ENCODE measurements at places on chromosomes 12 and 14.

DNA sequence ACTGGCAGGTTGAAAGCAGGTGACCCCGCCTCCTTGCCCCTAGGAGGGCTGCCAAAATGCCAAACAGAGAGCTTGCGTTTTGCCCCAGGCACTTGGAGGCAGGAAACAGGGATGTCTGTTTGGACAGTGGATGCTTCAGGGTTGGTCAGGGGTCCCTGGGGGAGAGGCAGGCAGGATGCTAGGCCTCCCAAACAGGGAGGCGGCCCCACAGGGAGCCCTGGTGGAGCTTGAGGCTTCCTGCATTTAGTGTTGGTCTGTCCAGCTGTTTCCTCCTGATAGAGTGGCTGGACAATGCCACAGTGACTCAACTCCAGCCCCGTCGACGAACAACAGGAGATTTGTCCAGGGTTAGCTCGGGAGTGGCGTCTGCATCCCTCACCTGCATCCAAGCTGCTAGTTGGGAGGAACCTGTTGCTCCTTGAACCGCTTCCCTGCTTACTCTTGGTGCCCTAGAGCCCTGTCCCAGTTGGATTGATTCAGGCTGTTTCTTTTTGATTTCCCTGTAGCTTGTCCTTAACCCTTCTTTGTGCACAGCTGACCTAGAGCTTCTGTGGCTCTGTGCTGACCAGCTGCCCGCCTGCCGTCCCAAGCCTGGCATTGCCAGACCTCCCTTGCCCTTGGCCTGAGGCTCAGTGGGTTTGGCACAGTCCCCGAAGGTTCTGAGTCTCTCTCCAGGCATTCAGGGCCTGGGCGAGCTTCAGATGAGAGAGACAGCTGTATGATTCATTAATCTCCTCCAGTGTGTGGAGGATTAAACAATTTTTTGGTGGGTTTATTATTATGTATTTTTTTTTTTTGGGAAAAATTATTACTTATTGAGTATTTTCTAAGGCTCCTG lies 45.9 kb downstream of the TSPAN9 start:
- peaks cover 32% of the 10 kb centered on the region for H3K4me1 ChIP-seq
- no peak overlapping the region for H3K4me3 ChIP-seq
- H3K27ac ChIP-seq: no peak overlapping the region
- no peaks in the 10 kb centered on the region for H3K36me3 ChIP-seq
- DNase-seq: no peak
- H3K27me3 ChIP-seq: no peaks in the 10 kb centered on the region

- DNase-seq: peak; percentile 65
- H3K4me1 ChIP-seq: peaks cover 43% of the 10 kb centered on the region
- H3K4me3 ChIP-seq: no peak overlapping the region
- peak overlapping the region; percentile 40 for H3K27ac ChIP-seq
- H3K36me3 ChIP-seq: peaks cover 3% of the 10 kb centered on the region
Observed at GRCh38 chr12:2963154-2963759, 4.1 kb downstream of the TEAD4 start.

- H3K36me3 ChIP-seq: no peaks in the 10 kb centered on the region
- H3K27ac ChIP-seq: peak overlapping the region; percentile 28
- H3K4me1 ChIP-seq: no peaks in the 10 kb centered on the region
- no peak overlapping the region for H3K4me3 ChIP-seq
- peak; percentile 13 for DNase-seq
- no peaks in the 10 kb centered on the region for H3K27me3 ChIP-seq
Observed at GRCh38 chr14:103213331-103213730, 90.1 kb downstream of the TNFAIP2 start.

DNA sequence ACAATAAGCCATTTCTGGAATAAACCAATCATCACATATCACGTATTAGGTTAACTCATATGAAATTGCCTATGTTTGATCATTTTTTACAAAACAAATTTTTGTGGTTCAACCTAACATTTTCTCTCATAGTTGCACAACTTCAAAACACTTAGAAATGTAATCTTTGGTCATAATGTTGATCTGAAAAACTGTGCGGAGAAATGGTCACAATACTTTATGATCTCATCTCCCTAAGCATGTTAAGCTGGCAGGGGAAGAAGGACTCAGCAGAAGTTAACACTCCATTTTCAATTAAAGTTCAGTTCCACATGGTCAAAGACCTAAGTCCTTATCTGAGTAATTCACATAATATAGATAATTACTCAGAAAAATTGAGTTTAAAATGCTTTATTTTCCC lies 194.8 kb downstream of the CAPZA3 start:
- no peaks in the 10 kb centered on the region for H3K4me1 ChIP-seq
- no peak overlapping the region for H3K27ac ChIP-seq
- no peak for DNase-seq
- H3K4me3 ChIP-seq: no peak overlapping the region
- no peaks in the 10 kb centered on the region for H3K36me3 ChIP-seq

DNA sequence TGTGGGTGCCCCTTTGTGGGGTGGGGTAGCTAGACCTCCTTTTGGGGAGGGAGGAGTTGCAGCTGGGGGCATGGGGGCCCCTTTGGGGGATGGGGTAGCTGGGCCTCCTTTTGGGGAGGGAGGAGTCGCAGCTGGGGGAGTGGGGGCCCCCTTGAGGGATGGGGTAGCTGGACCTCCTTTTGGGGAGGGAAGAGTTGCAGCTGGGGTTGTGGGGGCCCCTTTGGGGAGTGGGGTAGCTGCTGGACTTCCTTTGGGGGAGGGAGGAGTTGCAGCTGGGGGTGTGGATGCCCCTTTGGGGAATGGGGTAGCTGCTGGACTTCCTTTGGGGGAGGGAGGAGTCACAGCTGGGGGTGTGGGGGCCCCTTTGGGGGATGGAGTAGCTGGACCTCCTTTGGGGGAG lies 7.0 kb downstream of the NACA start:
- H3K27me3 ChIP-seq: no peaks in the 10 kb centered on the region
- H3K36me3 ChIP-seq: peaks cover 11% of the 10 kb centered on the region
- no peak overlapping the region for H3K27ac ChIP-seq
- H3K4me3 ChIP-seq: no peak overlapping the region
- peaks cover 74% of the 10 kb centered on the region for H3K4me1 ChIP-seq

- peak overlapping the region; percentile 20 for H3K27ac ChIP-seq
- H3K36me3 ChIP-seq: no peaks in the 10 kb centered on the region
- no peak overlapping the region for H3K4me3 ChIP-seq
- H3K27me3 ChIP-seq: no peaks in the 10 kb centered on the region
Observed at GRCh38 chr14:34258318-34258717, 203.7 kb downstream of the SPTSSA start.

GRCh38 chr12:76023069-76023690 lies 8.4 kb downstream of the PHLDA1 start:
- H3K27me3 ChIP-seq: no peaks in the 10 kb centered on the region
- no peak overlapping the region for H3K4me3 ChIP-seq
- H3K27ac ChIP-seq: no peak overlapping the region

GRCh38 chr12:50924439-50925341 lies 27.7 kb upstream of the HIGD1C start:
- H3K4me3 ChIP-seq: peak overlapping the region; percentile 89
- H3K27me3 ChIP-seq: no peaks in the 10 kb centered on the region
- H3K4me1 ChIP-seq: peaks cover 36% of the 10 kb centered on the region

DNA sequence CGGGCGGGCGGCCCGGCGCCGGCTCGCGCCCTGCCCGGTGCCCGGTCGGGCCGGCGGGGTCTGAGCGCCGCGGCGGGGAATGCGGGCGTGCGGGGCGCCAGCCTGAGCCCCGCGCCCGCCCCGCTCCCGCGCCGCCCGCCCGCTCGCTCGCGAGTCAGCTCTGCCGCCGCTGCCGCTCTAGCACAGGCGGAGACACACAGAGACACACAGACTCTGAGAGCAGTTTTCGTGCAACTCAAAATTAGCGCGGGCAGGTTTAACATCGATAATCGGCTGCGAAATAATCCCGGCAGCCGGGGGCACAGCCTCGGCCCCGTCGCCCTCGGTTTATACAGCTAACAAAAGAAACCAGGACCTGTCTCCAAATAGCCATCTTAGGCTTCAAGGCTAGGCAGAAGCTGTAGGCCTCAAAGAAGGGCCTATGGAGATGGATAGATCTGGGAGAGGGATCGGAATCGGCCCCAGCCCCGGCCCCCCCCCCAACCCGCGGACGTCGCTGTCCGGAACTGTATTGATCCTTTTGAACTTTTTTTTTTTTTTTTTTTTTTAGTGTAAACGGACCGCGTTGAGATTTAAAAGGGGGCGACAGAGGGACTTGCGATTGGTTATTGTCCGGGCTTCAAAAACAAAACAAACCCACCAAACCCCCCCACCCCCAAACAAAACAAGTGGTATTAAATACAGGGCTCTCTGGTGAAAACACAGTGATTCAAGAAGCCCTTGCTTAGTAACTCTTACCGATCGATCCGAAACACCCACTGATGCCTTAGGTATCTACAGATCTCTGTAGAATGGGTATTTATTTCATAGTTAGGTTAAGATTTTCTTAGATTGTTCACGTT lies 1.1 kb downstream of the ARID2 start:
- peak overlapping the region; percentile 28 for H3K4me3 ChIP-seq
- H3K4me1 ChIP-seq: peaks cover 31% of the 10 kb centered on the region
- H3K27me3 ChIP-seq: no peaks in the 10 kb centered on the region
- peak; percentile 59 for DNase-seq
- no peaks in the 10 kb centered on the region for H3K36me3 ChIP-seq
- peak overlapping the region; percentile 99 for H3K27ac ChIP-seq

GRCh38 chr12:51926718-51927117 lies 19.4 kb downstream of the ACVRL1 start:
- peak overlapping the region; percentile 10 for H3K27ac ChIP-seq
- no peaks in the 10 kb centered on the region for H3K36me3 ChIP-seq
- H3K27me3 ChIP-seq: no peaks in the 10 kb centered on the region
- peak; percentile 68 for DNase-seq
- H3K4me1 ChIP-seq: peaks cover 27% of the 10 kb centered on the region
- H3K4me3 ChIP-seq: no peak overlapping the region

GRCh38 chr12:110684312-110684836 lies 4.5 kb downstream of the HVCN1 start:
- H3K27ac ChIP-seq: no peak overlapping the region
- H3K4me3 ChIP-seq: no peak overlapping the region
- no peaks in the 10 kb centered on the region for H3K36me3 ChIP-seq
- H3K27me3 ChIP-seq: no peaks in the 10 kb centered on the region

DNA sequence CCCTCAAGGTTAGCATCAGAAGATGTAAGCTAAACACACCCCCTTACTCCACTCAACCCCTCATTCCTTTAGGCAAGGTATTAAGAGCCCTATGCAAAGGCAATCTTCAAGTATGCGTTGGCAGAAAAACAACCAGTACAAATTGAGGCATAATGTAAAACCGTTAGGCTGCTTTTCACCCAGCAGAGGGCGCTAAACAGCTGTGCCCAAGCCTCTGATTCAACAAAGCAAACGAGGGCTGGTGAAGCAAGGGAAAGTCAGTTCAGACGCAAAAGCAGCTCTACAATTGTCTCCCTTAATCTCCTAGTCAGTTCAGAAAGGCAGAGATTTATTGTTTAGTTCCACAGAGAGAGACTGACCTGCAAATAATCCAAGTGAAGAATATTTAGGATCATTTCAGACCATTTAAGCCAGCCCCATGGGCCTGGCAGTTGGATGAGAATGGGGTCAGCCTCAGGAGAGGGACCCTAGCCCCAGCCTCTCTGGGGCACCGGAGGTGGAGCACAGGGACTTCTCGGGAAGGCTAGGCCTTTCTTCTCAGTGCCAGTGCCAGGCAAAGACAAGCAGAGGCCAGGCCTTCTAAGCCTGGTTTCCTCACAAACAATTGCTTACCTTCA lies 23.5 kb downstream of the DCAF5 start:
- peak; percentile 75 for DNase-seq
- H3K4me3 ChIP-seq: no peak overlapping the region
- H3K27ac ChIP-seq: no peak overlapping the region

- no peak overlapping the region for H3K4me3 ChIP-seq
- H3K36me3 ChIP-seq: no peaks in the 10 kb centered on the region
- no peak overlapping the region for H3K27ac ChIP-seq
- DNase-seq: no peak
Observed at GRCh38 chr14:80584744-80585505, 356.6 kb downstream of the CEP128 start.

DNA sequence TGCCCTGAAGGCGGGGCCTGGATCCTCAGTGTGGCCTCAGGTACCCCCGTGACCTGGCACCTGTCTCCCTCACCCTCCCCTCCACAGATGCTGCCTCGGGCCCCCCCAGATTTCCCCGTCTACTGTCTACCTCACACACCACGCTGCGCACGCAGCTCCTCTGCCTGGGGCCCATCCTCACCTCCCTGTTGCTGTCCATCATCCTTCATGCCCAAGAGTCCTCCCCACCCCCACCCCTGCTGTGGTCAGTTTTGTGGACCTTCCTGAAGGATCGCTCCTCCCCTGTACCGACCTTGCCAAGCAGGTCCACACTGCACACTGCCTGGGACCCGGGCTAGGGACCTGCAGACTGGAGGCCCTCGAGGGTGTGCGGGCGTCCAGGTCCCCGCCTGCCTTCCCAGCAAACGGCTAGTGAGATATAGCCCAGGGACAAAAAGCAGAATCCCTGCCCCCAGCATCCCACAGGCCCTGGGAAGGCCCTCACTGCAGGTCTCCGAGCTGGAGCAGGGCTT lies 197.4 kb upstream of the DIO3 start:
- DNase-seq: no peak
- no peak overlapping the region for H3K4me3 ChIP-seq
- H3K27ac ChIP-seq: no peak overlapping the region

DNA sequence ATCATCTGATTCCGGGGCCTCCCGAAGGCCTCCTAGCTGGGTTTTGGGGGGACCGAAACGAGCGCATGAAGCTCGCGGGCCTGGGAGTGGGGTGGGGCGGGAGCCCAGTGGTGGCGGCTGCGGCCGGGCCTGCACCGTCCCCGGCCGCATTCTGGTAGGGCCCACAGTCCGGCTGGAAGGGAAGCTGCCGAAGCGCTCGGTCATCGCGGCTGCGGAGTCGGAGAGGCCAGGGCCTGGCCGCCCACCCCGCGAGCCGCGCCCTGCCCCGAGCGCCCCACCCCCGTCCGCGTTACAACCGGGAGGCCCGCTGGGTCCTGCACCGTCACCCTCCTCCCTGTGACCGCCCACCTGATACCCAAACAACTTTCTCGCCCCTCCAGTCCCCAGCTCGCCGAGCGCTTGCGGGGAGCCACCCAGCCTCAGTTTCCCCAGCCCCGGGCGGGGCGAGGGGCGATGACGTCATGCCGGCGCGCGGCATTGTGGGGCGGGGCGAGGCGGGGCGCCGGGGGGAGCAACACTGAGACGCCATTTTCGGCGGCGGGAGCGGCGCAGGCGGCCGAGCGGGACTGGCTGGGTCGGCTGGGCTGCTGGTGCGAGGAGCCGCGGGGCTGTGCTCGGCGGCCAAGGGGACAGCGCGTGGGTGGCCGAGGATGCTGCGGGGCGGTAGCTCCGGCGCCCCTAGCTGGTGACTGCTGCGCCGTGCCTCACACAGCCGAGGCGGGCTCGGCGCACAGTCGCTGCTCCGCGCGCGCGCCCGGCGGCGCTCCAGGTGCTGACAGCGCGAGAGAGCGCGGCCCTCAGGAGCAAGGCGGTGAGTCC lies at the start of gene KLC1:
TSS of gene KLC1 (plus strand) at position 528 of the 819 bp plus-strand sequence. CDS start 25,354 bp downstream, outside the sequence.
- H3K36me3 ChIP-seq: no peaks in the 10 kb centered on the region
- no peaks in the 10 kb centered on the region for H3K27me3 ChIP-seq
- peak within 1 kb of the TSS; percentile 97 for H3K4me3 ChIP-seq
- H3K27ac ChIP-seq: peak within 1 kb of the TSS; percentile 76
- DNase-seq: peak; percentile 77
- peaks cover 30% of the 10 kb centered on the region for H3K4me1 ChIP-seq

- H3K4me3 ChIP-seq: no peak overlapping the region
- peak overlapping the region; percentile 16 for H3K27ac ChIP-seq
- no peaks in the 10 kb centered on the region for H3K36me3 ChIP-seq
- H3K27me3 ChIP-seq: no peaks in the 10 kb centered on the region
- no peak for DNase-seq
Observed at GRCh38 chr12:1204581-1205121, 213.6 kb downstream of the ERC1 start.

- no peak overlapping the region for H3K27ac ChIP-seq
- H3K4me1 ChIP-seq: no peaks in the 10 kb centered on the region
- no peaks in the 10 kb centered on the region for H3K36me3 ChIP-seq
- no peaks in the 10 kb centered on the region for H3K27me3 ChIP-seq
- no peak overlapping the region for H3K4me3 ChIP-seq
- no peak for DNase-seq
Observed at GRCh38 chr14:59832653-59833294, 37.8 kb downstream of the RTN1 start.

All from body of pancreas (tissue), 4 donors.